ENCODE measurements at places on chromosomes 7 and 10.

DNA sequence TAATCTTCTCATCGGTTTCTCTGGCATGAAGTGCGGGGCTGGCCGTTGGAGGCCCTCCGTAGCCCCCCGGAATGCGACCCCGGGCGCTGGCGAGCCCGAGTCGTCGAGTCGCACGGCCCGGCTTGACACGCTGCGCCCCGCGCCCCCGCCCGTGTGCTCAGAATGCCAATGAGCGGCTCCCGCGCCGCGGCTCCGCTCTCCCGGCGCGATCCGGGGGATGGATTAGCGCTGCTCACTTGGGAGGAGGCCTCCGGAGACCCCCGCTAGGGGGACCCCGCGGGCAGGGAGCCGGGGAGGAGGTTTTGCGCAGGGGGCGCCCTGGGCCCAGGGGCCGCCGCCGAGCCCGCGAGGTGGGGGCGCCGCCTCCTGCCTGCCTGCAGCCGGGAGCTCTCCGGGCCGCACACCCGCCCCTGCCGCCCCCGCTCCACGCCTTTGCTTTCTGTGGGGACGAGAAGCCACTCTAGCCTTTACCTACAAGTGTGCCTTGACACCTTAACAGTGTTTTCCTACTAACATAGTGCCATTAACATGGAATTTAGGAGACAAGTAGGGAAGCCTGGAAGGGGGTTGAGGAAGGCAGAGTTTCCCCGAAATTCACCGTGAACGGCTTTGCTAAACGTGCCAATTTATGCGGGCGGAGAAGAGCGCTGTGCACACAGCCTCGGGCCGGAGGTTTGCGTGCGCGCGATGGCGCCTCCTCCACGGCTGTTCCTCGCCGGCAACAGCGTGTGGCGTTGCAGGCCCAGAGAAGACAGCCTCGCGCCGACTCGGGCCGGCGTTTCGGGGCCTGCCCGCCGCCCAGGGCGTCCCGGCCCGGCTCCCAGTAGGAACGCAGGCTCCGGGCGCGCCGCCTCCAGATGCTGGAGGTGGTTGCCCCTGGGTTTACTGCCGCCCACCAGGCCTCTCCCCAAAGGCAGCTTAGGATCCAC lies 7.1 kb downstream of the SHH start:
- DNase-seq, result peak; percentile 76

- no peak for DNase-seq
These were observed 402 bp upstream of the CDHR1 start for GRCh38 chr10:84193846-84194423.

DNA sequence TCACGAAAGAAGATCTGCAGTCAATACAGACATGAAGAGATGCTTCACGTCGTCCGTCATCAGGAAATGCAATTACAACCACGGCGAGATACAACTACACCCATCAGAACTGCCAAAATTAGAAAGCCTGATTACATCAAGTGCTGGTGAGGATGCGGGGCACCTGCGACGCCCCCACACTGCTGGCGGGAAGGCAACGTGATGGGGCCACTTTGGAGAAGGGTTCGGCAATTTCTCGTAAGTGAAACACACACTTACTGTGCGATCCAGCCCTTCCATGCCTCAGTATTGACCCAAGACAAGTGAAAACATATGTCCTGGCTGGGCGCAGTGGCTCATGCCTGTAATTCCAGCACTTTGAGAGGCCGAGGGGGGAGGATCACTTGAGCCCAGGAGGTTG lies 25.8 kb upstream of the PDGFA start:
- no peak for DNase-seq

GRCh38 chr7:26841003-26841739 lies 23.2 kb downstream of the SKAP2 start:
- no peak for DNase-seq

DNA sequence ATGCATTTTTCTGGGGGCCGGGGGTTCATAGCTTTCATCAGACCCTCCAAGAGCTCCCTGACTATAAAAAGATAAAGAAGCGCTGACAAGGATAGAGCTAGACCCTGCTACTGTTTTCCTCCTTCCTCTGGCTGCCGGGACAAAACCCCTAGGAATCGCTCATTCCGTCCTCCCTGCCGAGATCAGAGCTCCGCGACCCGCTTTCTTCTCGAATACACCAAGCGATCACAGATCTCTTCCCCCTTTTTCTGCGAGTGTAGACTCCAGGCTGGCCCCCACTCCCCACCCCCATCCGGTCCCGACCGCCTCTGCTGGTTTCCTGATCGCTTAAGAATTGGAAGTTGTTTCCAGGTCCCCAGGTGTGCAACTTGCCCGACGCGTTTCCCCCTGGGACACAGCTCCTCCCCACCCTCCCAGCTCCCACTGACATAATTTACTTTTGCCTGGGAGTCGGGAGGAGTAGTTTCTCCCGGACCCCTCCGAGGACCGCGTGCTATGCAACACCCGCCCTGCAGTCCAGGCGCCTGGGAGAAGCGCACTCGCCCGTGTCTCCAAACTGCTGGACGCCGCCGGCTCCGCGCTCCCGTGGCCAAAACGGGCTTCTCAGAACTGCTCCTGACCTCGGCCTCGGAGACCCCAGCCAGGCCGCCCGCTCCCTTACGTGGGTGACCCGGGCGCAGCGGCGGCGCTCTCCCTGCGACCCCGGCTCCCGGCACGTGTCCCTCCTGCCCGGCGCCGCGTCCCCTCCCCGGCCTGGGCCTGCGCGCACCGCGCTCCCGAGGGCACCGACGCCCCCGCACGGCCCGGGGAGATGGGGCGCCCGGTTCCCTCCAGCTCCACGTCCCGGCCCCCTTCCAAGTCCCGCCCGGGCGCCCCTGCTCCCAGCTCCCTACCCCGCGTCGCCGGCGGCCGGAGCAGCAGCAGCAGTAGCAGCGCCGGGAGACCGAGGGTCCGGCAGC lies 552 bp downstream of the IL15RA start:
- peak; percentile 44 for DNase-seq

DNA sequence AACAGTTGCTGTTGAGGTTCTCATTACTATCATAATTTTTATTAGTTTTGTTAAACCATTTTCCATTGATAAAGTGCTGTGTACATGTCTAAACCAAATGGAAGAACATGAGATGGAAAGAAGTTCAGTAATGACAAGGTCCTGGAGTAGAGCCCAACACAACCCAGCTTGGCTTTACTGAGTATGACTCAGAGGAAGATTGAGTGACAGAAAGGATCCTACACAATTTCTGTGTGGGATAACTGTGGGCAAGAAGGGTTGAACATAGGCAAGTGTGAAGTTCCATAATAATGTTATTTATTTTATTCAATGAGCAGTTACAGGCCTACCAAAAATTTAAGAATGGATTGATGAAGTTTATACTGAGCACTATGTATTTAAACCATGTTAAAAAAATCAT lies 15.9 kb downstream of the PRKG1 start:
- no peak for DNase-seq

DNA sequence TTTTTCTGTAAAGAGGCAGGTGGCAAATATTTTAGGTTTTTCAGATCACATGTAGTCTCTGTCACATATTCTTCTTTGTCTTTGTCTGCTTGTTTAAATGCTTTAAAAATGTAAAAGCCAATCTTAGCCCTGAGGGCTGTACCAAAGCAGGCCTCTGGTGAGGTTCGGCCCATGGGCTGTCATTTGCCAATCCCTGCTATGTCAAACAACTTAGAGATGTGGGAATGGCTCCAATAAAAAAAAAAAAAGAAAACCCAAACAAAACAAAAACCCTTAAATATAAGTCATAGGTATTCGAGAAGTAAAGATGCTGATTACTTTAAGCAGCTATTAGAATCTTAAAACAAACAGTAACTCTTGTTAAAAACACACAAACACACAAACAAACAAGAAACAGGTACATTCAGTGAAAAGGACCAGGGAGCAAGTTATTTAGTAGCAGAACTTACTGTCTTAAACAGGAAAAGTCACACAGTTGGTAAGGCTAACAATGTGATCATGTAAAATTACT lies 61.4 kb upstream of the NAMPT start:
- no peak for DNase-seq

- DNase-seq, result no peak
These were observed 45.7 kb upstream of the KCND2 start for GRCh38 chr7:120227255-120227654.

DNA sequence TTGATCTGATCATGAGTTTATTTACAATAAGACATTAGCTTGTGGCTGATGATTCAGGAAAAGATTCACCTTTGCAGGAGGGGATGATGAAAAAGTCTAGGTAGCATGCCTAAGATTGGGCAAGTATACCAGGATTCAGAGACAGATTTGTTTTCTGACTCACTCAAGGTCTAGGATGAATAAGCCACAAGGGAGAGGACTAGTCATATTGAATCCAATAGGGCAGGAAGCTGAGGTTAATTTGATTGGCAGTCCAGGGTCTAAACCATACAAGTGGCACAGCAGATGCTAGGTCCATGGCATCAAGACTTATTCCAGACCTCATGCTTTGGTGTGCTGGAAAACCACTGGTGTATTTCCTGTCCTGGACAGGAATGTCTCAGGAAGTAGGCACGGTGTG lies 1133.4 kb downstream of the XPNPEP1 start:
- DNase-seq, result no peak

DNA sequence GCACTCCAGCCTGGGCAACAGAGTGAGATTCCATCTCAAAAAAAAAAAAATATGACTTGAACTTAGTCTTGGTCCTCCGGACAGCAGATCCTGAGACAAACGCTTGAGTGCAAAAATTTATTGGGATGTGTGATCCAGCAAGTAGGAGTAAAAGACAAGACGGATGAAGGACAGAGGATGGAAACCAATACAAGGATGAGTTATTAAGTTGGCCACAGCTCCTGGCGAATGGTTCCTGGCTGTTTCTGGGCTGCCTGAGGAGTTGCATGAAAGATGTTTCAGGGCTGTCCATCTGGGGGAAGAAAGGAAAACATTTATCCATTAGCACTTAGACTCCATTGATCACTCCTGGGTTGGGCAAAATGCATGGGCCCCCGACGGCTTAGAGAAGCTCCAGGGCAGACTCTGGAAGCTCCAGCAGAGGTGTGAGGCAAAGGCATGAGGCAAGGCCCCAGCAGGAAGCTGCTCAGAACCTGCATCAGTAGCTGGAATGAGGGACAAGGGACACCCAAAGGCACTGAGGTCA lies 98.3 kb upstream of the ZNF438 start:
- no peak for DNase-seq

GRCh38 chr7:99380823-99381663 lies 6.5 kb downstream of the ARPC1B start:
- peak; percentile 89 for DNase-seq

DNA sequence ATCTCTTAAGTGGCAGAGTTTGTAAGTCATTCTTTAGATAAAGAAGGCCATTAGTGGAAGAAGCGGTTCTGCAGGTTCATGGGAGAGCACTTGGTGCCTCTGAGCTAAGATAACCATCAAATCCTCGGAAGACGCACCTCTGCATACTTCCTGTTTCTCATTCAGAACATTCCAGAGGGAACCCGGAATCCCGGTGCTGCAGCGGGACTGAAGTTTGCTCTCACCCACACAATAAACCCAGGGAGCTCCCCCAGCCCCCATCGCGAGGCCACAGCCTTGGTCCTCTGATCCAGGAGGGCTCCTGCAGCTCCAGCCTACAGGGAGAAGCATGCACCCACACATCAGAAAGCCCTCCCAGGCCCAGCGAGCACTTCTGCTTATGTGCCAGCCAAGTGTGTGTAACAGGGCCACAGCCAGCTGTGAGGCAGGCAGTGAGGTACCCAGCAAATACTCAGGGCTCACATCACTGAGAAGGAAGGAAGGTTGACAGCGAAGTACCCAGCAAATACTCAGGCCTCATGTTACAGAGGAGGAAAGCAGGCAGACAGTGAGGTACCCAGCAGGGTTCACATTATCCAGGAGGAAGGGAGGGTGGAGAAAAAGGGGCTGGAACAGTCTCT lies 142.4 kb downstream of the DIP2C start:
- DNase-seq, result no peak

- DNase-seq, result no peak
These were observed 117.3 kb upstream of the INHBA start for GRCh38 chr7:41820111-41820671.

GRCh38 chr10:1735562-1735961 lies 1.8 kb downstream of the ADARB2 start:
- no peak for DNase-seq

All from activated T-cell treated with anti-CD3 and anti-CD28 coated beads, Interleukin-2, amount 50 U/mL, for 72 hours (primary cell).